ENCODE measurements at places on chromosomes 6 and 20. TPM values are rescaled to one million over a fixed set of nuclear protein-coding genes. Genes with fewer than 3 reads are reported as not detected.

DNA sequence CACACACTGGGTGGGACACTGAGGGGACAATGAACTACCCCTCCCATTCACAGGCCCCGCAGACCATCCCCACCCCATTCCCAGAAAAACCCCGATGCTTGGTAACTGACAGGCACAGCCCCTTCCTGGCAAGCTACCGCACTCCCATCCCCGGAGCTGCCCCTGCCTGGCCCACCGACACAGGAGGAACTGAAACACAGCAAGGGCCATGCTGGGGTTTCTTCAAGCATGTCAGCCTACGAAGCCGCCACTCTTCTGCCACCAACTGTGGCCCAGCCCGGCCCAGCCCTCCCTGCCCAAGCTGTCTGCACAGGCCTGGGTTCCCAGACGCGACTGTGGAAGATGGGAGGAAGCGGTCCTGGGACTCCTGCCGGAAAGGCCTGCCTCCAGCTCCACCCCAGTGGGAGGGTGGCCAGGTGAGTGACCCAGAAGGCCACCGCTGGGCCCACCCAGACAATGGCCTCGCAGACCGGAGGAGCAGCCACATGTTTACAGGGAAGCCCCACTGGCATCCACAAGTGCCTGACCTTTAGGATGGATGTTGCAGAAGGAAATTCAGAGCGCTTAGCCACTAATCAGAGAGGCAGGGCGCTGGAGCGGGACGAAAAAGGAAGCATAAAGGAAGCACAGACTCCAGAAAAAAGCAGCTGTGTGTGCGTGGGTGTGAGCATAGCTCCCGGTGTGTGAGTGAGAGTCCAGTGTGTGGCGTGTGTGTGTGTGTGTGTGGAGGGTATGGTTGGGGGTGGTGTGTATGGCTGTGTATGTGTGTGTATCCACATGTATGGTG is 91.6 kb downstream of the PRND start:
- no peak for DNase-seq
- H3K4me3 ChIP-seq, result peak overlapping the region; percentile 23
- H3K4me1 ChIP-seq, result peaks cover 25% of the 10 kb centered on the region
- peak overlapping the region; percentile 69 for H3K27ac ChIP-seq

The AK9 gene
- 12.6 TPM for total RNA-seq

DNA sequence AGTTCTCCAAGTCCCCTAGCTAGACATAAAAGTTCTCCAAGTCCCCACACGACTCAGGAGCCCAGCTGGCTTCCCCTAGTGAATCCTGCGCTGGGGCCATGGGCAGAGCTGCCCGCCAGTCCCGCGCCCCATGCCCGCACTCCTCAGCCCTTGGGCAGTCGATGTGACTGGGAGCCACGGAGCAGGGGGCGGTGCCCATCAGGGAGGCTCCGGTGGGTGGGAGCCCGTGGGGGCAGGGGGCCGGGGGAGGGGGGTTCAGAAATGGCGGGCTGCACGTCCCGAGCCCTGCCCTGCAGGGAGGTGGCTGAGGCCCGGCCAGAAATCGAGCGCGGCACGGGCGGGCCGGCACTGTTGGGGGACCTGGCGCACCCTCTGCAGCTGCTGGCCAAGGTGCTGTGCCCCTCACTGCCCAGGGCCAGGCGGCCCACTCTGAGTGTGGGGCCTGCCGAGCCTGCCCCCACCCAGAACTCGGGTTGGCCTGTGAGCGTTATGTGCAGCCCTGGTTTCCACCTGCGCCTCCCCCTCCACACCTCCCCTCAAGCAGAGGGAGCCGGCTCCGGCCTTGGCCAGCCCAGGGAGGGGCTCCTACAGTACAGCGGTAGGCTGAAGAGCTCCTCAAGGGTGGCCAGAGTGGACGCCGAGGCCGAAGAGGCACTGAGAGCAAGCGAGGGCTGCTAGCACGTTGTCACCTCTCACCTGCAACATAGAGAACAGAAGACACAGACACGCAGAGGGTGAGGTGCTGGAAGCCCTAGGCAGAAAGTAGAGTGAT is 11.4 kb downstream of the GSTA5 start:
- H3K4me1 ChIP-seq, result no peaks in the 10 kb centered on the region
- no peaks in the 10 kb centered on the region for H3K36me3 ChIP-seq
- H3K27me3 ChIP-seq, result peaks cover 7% of the 10 kb centered on the region
- DNase-seq, result no peak
- no peak overlapping the region for H3K4me3 ChIP-seq
- H3K27ac ChIP-seq, result no peak overlapping the region

DNA sequence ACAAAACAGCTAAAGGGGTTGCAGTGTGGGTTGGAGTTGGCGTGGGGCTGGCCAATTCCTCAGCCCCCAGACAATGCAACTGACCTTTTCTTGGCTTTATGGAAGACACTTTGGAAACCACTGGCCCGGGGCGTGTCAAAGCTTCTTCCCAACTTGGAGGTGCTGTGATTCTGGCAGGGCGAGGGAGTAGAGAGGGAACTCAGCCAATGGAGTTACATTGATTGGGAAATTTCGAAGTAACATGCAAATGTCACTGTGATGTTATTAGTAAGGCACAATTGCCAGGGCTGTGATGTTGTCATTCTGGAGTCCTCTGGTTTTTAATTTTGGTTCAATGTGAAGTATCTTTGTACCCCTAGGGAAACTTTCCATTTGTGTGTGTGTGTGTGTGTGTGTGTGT is 41.5 kb upstream of the EPB41L1 start:
- no peak overlapping the region for H3K4me3 ChIP-seq
- peaks cover 4% of the 10 kb centered on the region for H3K27me3 ChIP-seq
- DNase-seq, result no peak
- no peaks in the 10 kb centered on the region for H3K36me3 ChIP-seq
- no peaks in the 10 kb centered on the region for H3K4me1 ChIP-seq

GRCh38 chr20:22529150-22530019 is 55.0 kb downstream of the FOXA2 start:
- no peak overlapping the region for H3K27ac ChIP-seq
- DNase-seq, result no peak
- no peaks in the 10 kb centered on the region for H3K4me1 ChIP-seq
- H3K27me3 ChIP-seq, result peaks cover 55% of the 10 kb centered on the region
